ENCODE measurements at places on chromosomes 11 and 22.

DNA sequence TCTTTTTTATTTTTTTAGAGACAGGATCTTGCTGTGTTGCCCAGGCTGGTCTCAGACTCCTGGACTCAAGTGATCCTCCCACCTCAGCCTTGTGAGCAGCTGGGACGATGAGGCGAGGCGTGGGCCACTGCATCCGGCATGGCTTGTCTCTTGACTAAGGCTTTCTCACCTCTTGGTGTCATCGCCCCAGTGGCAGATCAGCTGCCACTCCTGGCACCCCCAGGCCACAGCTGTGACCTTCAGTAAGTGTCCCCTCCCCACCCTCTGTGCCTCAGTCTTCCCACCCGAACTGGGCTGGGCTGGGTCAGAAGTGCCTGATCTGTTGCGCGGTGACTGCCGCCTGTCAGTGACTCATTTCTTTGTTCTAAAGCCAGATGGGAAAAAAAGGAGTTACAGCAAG lies 3.6 kb downstream of the SYNGR1 start:
- no peak for DNase-seq

DNA sequence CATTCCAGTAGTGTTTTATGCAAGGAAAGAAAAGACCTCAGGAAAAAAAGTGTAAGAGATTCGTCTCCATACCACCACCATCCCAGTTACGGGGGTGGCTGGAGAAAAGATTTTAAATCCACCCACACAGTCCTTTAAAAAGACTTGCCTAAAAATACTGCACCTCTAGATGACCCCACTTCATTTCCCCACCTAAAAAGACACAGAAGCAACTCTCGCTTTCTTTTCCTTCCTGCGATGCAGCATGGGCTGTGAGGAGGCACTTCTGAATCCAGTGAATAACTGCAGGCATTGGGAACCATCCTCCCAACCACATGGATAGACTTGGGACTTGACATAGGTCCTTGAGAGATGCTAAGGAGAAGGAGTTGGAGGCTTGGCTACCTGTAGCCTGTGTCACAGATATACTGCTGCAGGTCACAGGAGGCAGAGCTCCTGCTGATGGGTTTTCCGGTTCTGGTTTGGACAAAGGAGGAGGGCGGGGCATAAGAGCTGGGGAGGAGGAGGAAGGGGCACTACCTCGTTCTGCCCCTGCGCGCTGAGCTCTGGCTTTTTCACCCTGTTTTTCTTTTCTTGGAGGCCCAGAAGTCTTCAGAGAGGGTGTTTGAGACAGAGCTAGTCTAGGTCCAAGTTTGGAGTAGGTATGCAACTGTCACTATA lies 285.9 kb downstream of the NTM start:
- DNase-seq: no peak

GRCh38 chr11:47510209-47510608 lies 42.7 kb downstream of the CELF1 start:
- DNase-seq: no peak

DNA sequence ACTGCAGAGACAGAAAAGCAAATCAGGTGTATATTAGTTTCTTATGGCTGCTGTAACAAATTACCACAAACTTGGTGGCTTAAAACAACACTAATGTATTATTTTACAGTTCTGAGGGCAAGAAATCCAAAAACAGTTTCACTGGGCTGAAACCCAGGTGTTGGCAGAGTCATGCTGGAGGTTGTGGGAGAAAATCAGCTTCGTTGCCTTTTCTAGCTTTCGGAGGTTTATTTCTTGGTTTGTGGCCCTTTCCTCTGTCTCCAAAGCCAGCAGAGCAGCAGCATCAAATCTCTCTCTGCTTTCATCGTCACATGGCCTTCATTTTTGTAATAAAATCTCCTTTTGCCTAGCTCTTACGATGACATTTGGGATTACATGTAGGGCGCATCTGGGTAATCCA lies 33.0 kb upstream of the OR6M1 start:
- no peak for DNase-seq

DNA sequence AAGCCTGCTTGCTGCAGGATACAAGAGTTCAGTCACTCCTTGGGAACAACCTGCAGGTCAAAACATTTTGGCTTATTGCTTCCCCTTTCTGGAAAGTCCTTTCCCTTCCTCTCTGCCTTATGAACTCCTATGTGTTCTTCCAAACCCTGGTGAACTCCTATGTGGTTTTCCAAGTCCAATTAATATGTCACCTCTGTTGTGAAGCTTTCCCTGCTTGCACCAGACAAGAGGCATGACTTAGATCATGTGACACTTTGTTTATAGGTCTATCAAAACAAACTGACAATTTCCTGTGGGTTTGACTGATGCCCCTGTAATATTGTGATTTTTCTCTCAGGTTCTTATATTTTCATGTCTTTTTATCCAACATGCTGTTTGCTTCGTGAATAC lies 64.2 kb downstream of the ENDOD1 start:
- DNase-seq: no peak

DNA sequence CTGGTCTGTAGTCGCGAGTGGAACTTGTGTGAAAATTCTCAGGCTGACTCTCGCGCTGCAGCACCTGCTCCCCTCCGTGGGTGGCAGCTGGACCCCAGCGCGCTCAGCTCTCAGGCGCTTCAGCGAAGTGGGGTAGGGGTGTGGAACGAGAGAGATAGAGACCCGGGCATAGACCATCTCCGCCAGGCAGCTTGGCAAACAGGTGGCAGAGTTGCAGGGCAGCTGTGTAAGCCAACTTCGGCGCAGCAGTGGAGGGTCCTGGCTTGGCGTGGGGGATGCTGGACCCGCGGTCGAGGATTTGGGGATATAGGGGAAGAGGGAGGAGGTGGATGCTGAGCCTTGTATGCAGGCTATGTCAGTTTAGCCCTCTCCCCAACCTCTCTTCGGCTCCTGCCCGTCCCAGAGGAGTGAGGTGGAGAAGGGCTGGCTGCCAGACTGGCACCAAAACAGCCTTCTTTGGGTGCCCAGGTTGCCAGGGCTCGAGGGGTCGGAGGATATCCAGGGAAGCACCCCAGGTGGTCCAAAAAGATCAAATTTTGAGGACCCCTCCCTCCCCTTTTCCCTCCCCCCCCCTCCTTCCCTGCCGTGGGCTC lies 746 bp upstream of the CALCB start:
- no peak for DNase-seq

- peak; percentile 66 for DNase-seq
Measured at GRCh38 chr11:130124096-130124495, 35.5 kb upstream of the ST14 start.

GRCh38 chr22:48717883-48718817 lies 1109.5 kb downstream of the BRD1 start:
- no peak for DNase-seq

DNA sequence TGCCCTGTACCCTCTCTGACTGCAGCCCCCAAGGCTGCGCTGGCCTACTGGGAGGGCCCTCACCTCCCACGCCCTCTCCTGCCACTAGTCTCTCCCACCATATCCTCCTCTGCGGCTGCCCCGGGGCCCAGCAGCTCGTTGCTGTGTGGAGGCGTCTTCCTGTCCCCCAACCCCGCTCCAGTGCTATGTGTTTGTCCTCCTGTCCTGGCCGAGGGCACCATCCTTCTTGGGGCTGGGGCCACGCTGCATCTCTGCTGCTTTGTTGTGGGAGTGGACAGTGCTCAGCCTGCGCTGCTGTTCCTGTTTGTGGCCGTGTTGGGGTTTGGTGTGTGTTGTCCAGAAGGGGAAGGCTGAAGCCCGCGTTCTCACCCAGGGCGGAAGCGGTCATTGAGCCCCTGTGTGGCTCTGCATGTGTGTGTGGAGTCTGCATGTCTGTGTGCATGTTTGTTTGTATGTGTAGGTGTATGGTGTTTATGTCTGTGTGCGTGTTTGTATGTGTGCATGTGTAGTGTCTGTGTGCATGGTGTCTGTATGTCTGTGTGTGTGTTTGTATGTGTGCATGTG lies 15.7 kb downstream of the TPCN2 start:
- DNase-seq: no peak

GRCh38 chr11:48683226-48683720 lies 194.7 kb downstream of the OR4A47 start:
- DNase-seq: no peak

GRCh38 chr11:73239111-73239521 lies 21.0 kb downstream of the P2RY2 start:
- DNase-seq: no peak

- DNase-seq: no peak
Measured at GRCh38 chr11:72685560-72686480, 11.6 kb upstream of the PDE2A start.

GRCh38 chr11:15119352-15119751 lies 4.6 kb downstream of the INSC start:
- no peak for DNase-seq

- no peak for DNase-seq
Measured at GRCh38 chr11:107956543-107956942, 28.3 kb downstream of the RAB39A start.

DNA sequence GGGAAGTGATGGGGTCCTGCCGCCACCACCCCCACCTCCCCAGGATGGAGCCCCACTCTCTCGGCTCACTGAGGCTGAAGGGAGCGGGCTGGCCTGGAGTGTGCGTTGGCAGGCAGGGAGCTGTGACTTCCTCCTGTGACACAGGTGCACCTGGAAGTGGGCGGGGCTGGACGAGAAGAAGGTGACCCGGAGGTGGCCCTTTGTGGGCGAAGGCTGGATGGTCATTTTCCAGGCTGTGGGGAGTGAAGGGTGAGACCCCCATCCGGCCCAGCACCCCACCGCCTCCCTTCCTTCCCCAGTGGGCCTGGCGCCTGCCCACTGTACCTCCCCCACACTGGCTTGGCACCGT lies 15.3 kb downstream of the IL17REL start:
- no peak for DNase-seq

DNA sequence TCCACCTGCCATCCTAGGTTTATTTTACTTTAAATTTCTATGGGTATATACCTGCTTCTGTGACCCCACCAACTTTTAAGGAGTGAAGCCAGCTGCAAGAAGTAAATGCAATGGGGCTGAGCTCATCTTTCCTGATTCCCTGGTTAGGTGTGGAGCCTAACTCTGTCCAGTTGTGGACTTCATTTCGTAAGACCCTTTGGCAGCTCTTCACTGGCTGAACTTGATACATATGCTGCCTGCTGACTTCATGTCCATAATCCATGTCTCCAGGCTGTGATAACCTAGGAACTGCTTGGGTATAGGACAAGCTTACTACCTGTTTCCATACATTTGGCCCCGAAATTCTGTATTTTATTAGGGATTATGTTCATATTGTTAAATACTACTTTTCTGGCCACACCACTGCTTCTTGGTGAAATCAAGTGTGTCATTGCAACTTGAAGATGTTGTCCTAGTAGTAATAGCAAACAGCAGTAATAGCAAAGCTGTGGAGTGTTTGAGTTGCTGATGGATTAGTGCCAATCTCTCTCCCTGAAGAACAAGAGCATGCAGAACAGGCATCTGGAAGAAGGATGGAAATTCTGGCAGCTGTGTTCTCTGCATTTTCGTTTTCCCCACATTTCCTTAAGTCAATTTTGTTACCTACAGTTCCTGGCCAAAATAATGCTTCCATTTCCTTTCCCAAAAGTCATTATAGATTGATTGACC lies 31.2 kb downstream of the LDLRAD3 start:
- no peak for DNase-seq

DNA sequence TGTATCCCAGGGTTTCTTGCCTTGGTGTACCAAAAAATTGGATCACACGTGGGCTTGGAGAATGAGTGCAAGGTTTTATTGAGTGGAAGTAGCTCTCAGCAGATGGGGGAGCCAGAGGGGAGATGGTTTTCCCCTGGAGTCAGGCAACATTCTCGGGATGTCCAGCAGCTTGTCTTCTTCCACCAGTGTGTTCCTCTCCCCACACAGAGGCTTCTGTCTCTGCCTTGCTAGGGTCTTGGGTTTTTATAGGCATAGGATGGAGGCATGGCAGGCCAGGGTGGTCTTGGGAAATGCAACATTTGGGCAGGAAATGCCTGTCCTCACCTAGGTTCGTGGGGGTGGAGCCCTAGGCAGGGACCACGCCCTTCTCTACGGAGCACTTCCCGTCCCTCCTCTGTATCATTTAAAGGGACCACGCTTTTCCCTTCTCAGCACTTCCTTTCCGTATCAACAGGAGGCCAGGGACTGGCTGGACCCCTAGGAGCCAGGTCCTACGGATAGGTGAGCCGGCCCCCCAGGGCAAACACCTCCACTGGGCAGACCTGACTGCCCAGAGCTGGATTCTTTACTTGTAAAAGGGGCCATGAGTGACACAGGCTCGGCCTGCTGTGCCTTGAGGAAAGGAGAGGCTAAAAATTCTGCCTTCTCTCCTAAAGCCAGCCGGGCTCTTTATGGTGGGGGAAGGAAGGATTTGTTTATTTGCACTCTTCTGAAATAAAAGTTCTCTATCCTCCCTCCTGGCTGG lies 55.3 kb upstream of the CCDC188 start:
- no peak for DNase-seq

DNA sequence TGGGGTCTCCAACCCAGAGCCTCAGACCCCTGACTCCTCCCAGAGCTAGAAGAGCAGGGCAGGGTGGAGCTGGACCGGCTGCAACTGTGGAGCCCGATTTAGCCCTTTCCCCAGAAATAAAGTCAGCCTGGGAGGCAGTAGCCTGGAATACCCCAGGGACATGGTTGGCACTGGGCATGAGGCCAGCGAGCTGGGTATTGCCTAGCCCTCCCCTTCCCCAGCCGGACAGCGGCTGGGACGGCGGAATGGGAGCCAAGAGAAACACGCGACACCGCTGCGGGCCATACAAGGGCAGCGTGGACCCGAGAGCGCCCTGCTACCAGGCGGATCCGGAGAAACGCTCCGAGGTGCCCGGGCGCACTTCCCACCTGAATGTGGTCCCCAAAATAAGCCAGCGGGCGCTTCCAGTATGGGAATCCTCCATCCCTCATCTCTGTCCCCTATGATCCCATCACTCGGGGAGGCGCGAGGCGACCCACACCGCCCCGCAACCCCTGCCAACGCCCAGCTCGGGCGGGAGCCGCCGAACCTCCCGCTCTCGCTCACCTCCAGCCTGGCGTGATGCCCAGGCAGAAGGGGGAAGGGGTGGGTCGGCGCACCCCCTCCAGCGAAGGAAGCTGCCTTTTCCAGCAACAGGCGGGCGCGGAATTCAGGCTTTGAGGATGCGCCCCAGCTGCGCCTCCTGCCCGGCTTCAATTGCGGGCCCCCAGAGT lies 758 bp downstream of the MCAM start:
- no peak for DNase-seq

- DNase-seq: no peak
Measured at GRCh38 chr11:41935241-41935640, 475.8 kb upstream of the LRRC4C start.

GRCh38 chr22:21092797-21093554 lies 47.2 kb downstream of the LRRC74B start:
- DNase-seq: no peak

Data from epithelial cell of prostate (primary cell).